ENCODE measurements at places on chromosomes 7 and 10.

- no peak for DNase-seq
Observed at GRCh38 chr10:83289948-83290347, 849.4 kb upstream of the GHITM start.

DNA sequence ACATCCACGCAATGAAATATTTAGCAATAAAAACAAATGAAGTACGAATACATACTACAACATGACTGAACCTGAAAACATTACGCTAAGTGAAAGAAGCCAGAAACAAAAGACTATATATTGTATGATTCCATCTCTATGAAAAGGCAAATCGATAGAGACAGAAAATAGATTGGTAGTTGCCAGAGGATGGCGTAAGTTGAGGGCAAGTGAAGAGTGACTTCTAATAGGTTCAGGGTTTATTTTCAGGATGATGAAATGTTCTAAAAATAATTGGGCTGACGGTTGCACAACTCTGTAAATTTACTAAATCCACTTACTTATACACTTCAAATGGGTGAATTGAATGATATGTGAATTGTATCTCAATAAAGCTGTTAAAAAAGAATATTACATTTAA, 39.5 kb upstream of the TECTB start:
- no peak for DNase-seq

DNA sequence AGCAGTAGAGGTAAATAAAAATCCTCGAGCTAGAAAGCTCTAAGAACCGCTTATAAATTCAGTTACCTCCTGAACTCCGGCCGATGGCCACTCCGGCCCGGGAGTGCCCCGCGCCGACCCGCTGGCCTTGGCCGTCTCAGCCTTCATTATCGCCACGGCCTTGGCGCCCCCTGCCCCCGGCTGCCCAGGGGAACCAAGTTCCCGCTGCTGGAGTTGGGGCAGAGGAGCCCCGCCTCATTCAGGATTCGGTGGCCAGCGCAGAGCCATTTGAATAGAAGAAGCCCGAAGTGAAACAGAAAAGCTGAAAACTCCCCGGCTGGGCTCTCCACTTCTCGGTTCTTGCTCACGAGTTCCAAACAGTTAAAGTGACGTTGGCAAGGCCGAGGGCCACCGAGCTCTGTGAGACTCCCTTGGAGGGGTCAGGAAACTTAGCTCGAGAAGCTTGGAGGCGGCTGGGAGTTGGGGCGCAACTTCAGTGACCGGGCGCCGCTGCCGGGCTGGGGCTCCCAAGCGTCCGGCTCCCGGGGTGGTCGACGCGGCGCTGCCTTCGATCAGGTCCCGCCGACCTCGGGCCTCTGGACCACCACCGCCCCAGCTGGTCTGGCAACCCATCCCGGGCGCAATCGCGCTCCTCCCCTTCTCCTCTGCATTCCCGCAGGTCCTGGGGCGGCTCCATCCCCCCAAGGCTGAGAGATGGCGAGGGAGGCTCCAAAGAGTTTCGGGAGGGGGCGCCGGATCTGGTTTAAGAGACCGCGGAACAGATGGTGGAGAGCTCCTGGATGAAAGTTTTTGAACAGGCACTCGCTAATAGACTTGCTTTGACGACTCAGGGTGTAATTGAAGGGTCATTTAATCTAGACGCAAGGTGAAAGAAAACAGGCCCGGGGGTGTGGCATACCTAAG, 5.8 kb upstream of the FEZF1 start:
- DNase-seq = no peak

- no peak for DNase-seq
Observed at GRCh38 chr10:47287805-47288204, 12.2 kb upstream of the GDF10 start.

- no peak for DNase-seq
Observed at GRCh38 chr10:75404815-75405597, 3.4 kb upstream of the ZNF503 start.

- DNase-seq = no peak
Observed at GRCh38 chr7:37714606-37715005, 31.0 kb downstream of the GPR141 start.

- DNase-seq = no peak
Observed at GRCh38 chr10:103706762-103707161, 148.6 kb downstream of the SH3PXD2A start.

DNA sequence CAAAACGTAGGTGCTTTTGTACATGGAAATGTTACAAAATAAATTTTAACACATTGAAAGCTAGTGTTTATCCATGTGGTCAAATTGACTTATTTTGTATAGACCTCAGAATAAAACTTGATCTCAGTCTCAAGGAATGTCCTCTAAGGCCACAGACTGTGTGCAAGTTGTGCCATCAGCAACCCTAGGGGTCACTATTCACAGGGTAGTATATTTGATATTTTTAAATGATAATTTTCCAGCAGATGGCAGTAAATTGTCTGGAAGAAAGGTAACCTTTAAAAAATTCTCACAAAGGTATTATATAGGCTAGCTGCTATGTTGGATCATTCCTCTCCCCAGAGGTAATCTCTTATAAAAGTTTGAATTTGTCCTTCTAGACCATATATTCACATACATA, 12.9 kb upstream of the SNX10 start:
- DNase-seq = no peak

- no peak for DNase-seq
Observed at GRCh38 chr10:109933984-109934565, 10.8 kb upstream of the XPNPEP1 start.

- DNase-seq = no peak
Observed at GRCh38 chr7:87398446-87398845, 53.0 kb downstream of the CROT start.
